ENCODE measurements at places on chromosomes 2 and 18.

DNA sequence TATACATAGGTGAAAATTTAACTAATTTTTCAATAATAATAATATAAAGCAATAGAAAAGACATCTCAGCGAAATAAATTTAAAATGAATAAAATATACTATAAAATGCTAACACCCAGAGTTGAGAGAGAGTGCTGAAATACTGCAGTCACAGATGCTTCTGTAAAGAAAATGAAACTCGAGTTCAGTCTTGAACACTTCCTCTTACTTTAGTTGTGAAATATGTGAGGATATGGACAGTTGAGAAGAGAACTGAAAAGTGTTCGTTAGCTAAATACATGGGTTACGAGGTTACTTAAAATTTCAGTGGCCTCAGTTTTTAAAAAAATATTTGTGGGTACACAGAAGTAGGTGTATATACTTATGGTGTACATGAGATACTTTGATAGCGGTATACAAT is 106.8 kb downstream of the DNAH7 start:
- DNase-seq, result no peak

DNA sequence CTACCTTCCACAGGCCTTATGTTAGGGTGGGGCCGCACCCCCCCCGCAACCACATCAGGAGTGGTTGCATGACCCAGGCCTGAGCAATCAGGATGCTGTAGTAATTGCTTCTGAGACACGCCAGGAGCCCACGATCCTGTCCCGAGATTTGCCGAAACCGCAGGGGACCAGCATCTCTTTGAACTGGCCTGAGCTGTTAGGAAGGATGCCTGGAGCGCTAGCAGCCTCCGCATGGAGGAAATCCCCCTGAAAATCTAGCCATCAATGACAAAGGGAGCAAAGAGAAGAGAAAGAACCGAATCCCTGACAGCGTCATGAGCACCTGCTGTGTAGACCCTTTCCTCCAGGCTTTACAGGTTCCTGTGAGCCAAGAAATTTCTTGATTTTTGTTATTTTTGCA is 8.7 kb upstream of the TEX44 start:
- no peak for DNase-seq

DNA sequence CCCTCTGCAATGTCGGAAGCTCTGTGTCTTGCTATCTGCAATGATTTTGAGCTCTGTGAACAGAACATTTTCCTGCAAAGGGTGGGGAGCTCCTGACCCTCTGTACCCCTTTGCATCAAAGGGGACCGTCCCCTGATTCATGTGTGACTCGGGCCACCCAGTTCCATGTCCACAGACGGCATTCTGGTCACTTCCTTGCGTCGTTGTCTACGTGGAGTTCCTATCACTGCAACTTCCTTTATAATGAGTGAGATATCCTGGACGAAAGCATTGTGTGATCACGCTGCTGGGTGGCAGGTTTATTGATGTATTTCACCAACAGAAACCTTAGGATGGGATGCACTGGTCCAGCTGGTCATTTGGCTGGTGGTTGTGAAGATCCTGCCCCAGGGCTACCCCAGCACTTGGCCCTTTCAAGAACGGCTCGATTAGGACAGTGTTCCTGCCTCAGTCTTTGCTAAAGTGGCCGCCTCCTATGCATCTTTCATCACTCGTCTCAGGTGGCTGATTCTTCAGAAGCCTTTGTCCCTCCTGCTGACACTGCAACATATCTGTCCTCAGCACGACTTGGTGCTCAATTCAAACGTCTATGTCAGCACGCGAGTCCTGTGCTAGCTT is 202.7 kb downstream of the ACKR3 start:
- DNase-seq, result no peak

DNA sequence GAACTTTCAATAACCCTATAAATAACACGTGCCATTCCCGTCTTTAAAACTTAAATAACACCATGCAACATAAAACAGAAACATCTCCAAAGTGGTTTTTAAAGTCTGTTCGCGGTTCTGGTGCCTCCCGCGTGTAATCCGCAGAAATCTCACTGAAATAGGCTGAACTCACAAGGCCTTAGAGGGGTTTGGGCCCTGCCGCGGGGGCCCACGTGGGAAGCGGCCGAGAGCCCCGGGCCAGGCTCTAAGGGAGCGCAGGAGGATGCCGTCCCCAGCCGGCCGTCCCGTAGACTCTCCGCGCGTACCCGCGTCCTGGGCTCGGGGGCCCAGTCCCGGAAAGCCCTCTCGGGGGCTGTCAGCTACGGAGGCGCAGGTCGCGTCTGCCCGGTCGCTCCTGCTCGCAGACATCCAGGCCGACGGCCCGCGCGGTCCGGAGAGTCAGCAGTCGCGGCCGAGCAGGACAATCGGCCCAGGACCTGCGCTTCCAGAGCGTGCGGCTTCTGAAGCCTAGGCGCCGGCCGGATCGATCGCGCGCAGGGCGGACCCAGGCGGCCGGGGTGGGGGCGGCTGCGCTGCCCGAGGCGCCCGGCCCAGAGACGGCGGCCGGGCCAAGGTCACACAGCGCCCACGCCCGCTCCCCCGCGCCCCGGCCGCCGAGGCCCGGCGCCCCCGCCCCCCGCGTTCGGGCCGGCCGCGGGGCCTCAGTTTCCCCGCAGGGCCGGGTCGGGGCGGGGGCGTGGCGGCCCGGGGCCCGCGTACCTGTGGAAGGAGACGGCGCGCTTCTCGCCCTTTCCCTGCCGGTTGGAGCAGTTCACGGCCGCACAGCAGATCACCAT is 558 bp downstream of the THAP4 start:
- DNase-seq, result no peak

GRCh38 chr2:64525317-64525613 is 1.1 kb downstream of the AFTPH start:
- DNase-seq, result no peak

GRCh38 chr2:58497168-58497567 is 256.0 kb upstream of the FANCL start:
- no peak for DNase-seq

GRCh38 chr2:222693837-222694236 is 22.4 kb downstream of the MOGAT1 start:
- DNase-seq, result no peak

GRCh38 chr2:45616658-45617411 is 5.8 kb upstream of the SRBD1 start:
- no peak for DNase-seq

- DNase-seq, result no peak
Observed at GRCh38 chr2:32947076-32947483, 327 bp downstream of the LTBP1 start.

DNA sequence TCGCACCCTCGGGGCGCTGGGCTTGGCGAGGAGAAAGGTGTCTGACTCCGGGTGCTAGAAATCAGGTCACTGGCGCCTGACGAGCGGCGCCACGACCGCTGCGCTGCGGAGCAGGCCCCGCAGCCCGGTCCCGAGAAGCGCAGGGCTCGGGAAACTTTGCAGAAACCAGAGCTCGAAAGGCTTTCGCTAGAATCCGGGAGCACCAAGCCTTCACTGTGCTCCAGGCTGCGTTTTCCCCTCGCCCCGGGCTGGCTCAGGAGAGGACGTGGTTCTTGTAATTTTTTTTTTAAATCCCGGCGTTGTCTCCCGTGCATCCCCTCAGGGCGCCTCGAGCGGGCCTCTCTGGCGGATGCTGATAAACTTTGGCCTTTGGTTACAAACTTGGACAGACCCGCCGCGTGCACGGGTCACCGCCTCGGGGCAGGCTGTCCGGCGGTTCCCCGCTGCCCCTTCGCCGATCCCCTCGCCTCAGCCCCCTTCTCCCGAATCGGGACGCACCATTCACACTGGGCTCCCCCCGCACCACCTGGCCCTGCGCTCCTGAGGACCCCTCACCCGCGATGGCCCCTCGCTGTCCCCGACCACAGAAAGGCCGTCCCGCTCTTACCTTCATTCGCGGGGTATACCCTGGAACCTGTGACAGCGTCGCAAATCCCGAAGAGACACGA is 419 bp downstream of the EPHA4 start:
- no peak for DNase-seq

- DNase-seq, result no peak
Observed at GRCh38 chr18:65737471-65737955, 13.3 kb upstream of the CDH7 start.

DNA sequence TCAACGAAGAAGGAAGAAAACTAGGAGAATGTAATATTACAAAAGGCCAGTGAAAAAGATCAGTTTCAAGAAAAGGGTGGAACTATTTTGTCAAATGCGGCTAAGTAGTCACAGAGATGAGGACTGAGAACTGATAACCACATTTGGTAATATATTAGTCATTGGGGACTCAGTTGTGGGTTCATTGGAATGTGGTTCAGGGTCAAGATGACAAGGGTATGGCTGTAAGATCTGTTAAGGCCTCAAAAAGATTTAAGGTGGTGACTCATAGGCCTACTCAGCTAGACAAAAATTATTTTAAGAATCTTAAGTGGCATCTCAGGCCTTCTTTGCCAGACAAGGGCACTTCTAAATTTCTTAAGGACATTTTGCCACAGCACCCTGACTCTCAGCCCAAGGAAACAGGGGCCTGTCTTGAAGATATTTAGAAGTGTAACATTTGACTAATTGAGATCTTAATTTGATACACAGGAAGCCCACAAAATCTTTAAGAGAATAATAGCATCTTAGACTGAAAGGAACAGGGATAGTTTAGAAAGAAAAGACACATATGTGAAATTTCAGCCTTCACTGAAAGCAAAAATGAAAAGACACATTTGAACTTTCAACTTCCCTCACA is 81.3 kb downstream of the STRADB start:
- DNase-seq, result no peak

- no peak for DNase-seq
Observed at GRCh38 chr2:207137596-207138337, 28.0 kb downstream of the KLF7 start.

DNA sequence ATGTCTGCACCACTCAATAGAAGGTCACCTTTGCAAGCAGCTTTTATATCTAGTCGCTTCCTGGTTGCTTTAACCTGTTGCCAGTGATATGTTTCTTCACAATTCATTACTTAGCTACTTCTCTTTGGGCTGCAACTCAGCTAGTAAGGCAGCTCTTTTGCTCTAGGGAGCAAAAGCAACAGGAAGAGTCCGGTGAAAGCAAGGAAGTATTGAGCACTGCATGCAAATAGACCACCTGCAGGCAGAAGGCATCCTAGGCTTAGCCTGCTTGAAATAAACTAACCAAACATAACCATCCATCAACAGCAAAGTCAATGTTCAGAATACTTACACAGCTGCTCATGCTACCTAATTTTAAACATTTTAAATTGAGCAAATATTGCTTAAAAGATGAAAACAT is 529.2 kb upstream of the LINC00305 start:
- DNase-seq, result no peak

GRCh38 chr18:29271501-29271900 is 1094.6 kb upstream of the CDH2 start:
- DNase-seq, result peak; percentile 3

DNA sequence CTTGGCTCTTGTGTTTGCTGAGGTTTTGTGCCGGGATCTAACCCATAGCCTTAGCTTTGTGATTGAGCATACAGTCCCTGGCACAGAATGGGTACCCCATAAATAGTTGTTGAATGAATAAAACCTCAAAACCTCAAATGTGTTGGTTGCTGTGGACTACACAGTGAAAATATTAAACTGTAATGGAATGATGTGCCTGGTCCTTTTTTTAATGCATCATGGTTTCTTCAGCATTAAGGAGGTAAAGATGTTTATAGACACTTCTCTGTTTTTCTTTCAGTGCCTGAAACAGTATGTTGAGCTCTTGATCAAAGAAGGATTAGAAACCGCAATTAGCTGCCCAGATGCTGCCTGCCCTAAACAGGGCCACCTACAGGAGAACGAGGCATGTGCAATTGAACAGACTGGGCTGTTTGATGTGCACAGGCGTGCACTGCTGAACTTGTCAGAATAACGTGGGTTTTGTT is 97.0 kb downstream of the RNF144A start:
- DNase-seq, result no peak

DNA sequence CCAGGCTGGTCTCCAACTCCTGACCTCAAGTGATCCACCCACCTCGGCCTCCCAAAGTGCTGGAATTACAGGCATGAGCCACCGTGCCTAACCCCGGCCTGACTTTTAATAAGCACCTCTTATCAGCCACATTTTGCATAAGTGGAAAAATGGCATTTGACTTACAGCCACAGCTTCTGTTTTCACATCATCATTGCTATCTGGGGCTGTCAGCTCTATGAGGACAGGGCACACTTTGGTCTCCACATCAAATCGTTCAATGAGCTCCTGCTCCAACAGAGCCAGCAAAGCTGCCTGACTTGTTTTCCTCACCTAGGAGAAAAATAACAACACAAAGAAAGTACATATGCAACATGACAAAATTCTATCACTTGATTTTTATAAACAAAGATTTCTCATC is 26.4 kb downstream of the PPP4R1 start:
- DNase-seq, result no peak

- DNase-seq, result no peak
Observed at GRCh38 chr2:110106642-110107041, 9.0 kb downstream of the MALL start.

DNA sequence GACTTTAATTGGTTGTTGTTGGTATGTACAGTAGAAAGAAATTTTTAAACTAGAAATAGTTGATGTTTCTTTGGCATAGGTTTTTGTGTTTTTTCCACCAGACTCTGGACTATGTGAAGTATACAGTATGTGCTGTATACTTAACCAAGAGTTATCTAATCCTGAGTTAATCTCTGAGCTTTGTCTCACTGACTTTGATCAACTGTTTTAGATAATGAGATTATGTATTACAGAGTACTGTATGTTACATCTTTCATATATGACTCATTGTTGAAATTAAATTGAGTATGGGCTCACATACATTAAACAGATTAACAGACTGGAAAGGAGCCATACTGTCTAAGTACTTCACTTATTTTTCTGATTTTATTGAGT is 38.0 kb downstream of the ACTR2 start:
- no peak for DNase-seq

DNA sequence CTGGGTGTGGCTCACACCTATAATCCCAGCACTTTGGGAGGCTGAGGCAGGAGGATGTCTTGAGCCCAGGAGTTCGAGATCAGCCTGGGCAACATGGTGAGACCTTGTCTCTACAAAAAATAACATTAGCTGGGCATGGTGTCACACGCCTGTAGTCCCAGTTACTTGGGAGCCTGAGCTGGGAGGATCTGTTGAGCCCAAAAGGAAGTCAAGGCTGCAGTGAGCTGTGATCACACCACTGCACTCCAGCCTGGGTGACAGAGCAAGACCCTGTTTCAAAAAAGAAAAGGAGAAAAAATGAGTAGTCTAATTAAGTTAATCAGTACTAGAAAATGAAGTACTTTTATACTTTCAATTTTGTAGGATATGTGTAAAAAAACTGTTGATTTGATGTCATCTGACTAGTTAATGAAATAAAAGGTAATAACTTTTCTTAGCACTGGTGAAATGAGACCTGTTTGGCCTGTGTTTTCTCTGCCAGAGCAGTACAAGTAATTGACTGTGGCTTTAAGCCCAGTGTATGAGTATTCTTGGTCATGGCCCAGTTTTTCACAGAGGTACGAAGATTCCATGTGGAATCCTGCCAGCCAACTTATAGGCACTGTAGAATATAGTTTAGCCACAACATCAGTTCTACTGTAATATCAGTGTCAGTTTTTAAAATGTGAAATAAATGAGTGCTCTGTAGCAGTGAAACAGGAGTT is 35.8 kb downstream of the MFSD6 start:
- DNase-seq, result no peak

GRCh38 chr2:176122683-176123410 is at the start of gene HOXD9:
HOXD9 (plus strand) TSS chr2:176122719; CDS start chr2:176122769, 50 bp downstream.
- DNase-seq, result no peak

Data from brain pericyte (primary cell).